ENCODE measurements at places on chromosomes 2 and 18.

GRCh38 chr2:102297891-102298290, 13.5 kb upstream of the IL1RL1 start:
- DNase-seq, result no peak

DNA sequence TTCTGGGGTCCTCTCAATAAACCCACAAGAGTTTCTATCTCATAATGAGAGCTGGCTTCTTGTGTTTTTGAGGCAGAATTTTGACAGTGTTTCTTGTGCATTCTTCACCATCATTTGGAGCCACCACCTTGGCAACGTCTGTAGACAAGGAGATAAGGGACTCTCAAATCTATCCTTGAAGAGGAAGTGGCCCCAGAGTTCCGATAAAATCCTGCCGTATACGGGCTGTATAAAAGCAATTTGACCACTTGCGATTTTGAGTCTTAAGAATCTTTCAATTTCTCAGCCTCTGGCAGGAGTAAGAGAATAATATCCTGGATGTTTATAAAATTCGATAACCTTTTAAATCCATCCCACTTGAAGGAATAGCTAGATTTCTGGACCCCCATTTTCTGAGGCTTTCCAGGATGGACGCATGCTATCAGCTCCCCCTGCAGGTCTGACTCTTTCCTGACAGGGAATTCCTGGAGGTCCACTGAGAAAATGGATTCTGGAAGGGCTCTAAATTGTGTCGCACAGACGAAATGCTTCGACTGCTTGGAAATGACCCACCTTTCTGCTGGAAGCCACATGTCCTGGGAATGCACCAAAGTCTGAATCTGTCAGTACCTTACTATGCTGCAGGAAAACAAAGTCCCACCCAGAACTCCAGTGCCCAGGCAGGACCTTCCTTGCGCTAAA, 54.1 kb downstream of the E2F6 start:
- DNase-seq, result no peak

- DNase-seq, result no peak
Measured at GRCh38 chr2:8714971-8715370, 33.1 kb downstream of the ID2 start.

DNA sequence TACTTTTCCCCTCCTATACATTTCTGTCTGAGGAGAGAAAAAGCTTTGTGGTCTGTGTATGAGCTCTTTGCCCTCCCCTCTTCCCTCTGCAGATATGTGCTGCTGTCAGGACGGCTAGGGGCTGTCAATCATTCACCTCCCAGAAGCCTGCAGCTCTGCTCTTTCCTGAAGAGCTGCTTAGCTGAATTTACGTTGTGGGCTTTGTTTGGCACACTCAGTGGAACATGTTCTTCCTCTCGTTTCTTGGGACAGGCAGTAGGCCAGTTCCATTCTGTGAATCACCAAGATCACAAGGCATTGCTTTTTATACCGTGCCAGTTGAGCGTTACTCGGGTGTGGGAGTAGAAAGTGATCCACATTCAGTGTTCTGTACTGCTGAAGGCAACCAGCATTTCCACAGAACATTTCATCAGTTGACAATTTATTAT, 136.7 kb downstream of the LAMA3 start:
- DNase-seq, result no peak

DNA sequence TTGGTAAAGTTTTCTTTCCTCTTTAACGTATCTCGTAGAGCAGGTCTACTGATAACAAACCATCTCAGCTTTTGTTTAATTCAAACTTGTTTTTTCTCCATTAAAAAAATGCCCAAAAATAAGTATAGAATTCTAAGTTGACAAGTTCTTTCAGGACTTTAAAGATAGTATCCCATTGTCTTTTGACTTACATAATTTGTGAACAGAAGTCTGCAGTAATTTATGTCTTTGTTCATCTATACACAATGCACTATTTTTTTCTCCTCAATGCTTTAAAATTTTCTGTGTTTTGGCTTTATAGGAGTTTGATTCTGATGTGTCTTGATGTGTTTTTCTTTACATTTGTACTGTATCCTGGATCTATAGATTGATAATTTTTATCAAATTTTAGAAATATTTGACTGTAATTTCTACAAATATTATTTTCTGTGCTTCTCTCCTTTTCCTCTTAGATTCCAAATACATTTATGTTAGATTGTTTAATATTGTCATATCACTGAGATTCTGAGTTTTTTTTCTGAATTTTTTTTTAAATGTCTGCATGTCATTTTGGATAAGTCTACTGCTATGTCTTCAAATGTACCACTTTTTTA, 143.3 kb downstream of the FTCDNL1 start:
- no peak for DNase-seq

GRCh38 chr2:69247583-69247982, 139.4 kb downstream of the GFPT1 start:
- DNase-seq, result no peak

DNA sequence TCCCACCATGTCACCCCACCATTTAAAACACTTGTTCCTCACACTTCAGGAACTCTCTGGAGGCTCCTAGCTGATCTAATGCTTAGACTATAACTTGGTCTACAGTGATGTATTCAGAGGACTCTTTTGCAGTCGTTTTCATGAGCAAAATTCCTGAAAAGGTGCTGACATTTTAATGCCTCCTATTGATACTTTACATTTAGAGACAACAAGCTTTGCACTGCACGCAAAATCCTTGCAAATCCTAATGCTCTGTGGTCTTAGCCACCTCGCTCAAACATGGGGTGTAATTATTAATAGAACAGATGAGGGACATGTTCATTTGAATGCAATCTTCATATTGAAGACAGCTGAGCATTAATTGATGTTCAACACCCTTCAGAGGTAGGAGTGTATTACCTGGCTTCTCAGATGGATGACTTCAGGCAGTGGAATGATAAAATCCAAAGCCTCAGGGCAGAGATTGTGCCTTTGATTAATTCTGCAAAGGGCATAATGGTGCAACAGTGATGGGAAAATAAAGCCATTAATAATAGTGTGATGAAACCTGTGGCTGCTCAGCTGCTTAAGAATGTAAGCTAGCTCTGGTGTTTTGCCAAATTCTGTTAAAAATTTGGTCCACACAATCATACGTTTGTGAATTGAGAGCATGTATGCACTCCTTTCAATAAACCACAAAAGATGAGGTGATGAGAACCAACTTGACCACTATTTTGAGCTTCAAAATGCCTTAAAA, 5.4 kb downstream of the CTAGE1 start:
- DNase-seq, result no peak

DNA sequence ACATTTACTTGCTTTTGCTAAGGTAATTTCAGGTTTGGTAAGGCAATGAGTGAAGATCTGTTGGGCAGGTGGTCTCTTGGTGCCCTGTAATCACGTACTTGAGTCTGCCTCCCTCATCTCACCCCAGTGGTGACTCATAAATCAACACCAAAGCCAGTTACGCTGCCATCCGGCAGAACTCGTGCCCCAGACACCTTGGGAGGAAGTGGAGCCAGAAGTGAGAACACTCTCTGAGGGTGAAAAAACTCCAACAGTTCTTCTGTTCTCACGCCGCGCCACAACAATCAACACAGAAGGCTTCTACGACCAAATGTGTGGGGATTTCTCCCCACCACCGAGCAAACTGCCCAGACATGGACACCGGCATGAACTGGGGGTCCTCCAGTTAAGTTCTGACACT, 206.2 kb downstream of the ARL4C start:
- peak; percentile 46 for DNase-seq

- no peak for DNase-seq
Measured at GRCh38 chr2:192948316-192948715, 753.6 kb upstream of the TMEFF2 start.

DNA sequence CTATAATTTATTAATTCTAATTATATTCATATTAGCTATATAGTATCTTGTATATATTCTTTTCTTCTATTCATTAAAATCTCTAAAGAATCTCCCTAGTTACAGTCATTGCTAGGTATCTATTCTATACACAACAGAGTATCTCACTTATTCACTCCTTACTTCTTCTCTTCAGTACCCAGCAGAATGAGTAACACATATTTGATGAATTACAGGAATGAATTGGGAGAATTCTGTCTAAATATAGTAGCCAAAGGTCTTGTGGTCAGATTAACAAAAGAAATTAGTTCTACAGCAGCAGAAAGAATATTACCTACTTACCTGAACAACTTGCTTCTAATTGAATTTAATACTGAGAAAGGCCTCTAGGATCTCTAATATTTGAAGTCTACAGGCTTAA, 758.0 kb upstream of the ZEB2 start:
- DNase-seq, result no peak

- no peak for DNase-seq
Measured at GRCh38 chr2:238336151-238336550, 15.8 kb downstream of the TRAF3IP1 start.

DNA sequence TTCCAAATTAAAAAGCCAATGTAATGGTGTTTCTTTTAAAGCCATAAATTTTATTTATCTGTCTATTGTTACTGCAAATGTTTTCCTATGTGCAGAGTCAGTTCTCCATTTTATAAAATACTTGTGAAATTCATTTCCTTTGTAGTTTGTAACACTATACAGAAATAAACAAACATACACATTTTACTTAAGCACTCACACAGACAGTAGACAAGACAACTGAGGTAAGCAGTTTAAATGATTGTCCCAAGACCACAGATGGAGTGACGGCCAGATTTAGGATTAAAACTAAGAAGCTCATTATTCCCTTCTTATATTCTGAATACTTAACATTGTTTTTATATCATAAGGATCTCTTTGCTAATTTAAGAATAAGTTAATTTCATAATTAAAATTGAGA, 100.9 kb downstream of the BAZ2B start:
- DNase-seq, result no peak

- DNase-seq, result peak; percentile 3
Measured at GRCh38 chr2:15142069-15142689, 419.0 kb downstream of the NBAS start.

- no peak for DNase-seq
Measured at GRCh38 chr2:68237404-68237803, 14.9 kb downstream of the PPP3R1 start.

GRCh38 chr2:111618226-111618977, 265.6 kb downstream of the ANAPC1 start:
- no peak for DNase-seq

DNA sequence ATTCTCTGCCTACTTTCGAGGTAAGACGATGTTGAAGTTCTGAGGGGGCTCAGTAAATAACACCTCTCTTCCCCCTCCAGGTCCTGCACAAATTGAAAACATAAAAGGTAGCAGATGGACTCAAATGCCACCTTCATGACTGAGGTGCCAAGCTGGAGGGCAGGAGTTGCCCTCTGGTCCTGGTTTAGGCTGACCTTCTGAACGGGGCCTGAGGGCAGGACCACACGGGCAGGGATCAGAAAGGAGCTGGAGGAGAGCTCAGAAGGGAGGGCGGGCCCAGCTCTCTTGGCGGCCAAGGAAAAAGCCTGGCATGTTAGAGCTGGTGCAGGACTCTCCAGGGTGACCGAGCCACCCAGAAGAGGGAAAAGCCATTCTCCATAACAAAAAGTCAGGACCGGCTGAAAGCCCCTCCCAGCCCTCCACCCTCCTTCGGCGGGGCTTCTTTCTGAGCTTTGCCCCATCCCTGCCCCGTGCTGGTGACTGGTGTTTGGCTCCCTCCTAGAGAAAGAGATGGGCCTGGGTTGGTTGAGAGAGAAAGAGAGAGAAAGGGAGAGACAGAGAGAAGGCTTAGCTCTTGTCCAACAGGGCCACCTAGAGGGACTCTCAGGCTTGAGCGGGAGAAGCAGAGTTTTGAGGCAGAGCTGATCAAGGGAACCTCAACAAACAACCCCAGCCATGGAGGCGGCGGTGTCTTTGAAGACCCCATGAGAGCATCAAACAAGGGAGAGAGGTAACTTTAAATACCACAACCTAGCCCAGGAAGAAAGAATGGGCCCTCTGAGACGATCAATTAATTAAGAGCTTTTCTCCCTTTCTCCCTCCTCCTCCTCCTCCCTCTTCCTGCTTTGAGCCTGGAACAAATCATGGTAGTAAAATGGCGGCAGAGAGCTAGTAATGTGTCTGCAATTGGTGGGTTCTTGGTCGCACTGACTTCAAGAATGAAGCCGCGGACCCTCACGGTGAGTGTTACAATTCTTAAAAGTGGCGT, 50.8 kb downstream of the WIPF1 start:
- no peak for DNase-seq

DNA sequence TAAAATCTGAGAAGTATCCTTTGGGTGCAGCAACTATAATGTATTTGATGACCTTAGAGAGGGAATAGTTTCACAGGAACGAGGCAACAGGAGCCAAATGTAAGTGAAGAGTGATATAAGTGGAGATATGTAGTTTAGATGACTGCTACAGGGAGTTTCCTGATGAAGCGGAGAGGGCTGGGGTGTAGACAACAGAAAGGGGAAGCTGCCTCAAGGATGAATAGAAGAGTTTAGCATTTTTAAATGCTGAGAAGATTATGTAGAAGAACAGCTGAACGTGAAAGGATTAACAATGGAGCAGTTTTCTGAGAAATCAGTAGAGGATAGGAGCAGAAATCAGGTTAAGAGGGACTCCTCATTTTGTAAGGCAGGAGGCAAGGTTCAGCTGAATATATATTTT, 133.3 kb downstream of the LCLAT1 start:
- no peak for DNase-seq

- DNase-seq, result no peak
Measured at GRCh38 chr2:69843993-69844392, 14.5 kb downstream of the GMCL1 start.

- no peak for DNase-seq
Measured at GRCh38 chr2:25000503-25001324, 29.0 kb upstream of the DNAJC27 start.

DNA sequence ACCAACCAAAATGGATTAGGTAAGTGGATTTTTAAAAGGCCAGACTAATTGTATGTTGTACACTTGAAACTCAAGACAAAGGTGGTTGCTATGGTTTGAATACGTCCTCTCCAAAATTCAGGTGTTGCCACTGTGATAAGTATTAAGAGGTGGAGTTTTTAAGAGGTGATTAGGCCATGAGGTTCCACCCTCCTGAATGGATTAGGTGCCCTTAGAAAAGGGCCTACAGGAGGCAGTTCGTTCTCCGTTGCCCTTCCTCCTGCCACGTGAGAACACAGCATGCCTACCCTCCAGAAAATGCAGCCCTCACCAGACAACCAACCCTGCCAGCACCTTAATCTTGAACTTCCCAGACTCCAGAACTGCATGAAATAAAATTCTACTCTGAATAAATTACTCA, 51.2 kb downstream of the CHMP3 start:
- no peak for DNase-seq

DNA sequence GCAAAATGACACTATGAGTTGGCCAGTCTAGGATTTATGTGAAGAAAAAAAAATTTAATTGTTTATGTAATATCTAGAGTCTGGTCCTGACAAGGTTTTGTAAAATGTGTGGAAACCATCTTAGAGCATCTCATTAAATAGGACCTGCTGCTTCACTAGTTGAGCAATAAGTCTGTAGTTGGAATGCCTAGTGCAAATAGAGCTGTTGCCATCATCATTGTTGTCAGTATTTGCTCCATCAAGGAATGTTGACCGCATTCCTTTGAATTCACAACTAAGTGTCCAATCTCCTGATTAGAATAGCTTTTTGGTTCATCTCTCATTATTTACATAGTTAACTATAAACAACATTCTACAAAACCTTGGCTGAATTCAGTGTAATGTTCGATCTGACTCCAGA, 32.2 kb upstream of the RPE start:
- no peak for DNase-seq
